HTR-8/SVneo (cell line): ENCODE measurements at places on chromosomes 11 and 22.

GRCh38 chr11:30107899-30108298, 91.1 kb upstream of the KCNA4 start:
- DNase-seq, result peak; percentile 1

- DNase-seq, result no peak
Measured at GRCh38 chr11:20156876-20157613, 3.2 kb downstream of the DBX1 start.

DNA sequence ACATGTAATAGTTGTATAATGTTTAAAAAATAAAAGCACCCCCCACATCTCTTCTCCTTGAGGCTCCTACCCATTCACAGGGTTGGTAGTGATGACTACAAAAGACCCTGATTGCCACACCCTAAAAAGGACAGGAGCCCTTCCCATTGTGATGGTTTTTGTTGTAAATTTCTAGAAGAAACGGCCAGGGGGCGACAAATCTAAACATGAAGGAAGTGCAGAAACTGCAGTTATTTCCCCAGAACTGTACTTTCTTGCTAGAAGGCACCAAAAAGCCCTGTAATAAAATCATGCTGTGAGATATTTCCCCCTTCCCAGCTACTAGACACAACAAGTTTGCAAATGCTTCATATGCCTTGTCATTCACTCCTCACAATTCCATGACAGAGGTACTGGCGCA, 10.8 kb downstream of the PRR5L start:
- DNase-seq, result no peak

DNA sequence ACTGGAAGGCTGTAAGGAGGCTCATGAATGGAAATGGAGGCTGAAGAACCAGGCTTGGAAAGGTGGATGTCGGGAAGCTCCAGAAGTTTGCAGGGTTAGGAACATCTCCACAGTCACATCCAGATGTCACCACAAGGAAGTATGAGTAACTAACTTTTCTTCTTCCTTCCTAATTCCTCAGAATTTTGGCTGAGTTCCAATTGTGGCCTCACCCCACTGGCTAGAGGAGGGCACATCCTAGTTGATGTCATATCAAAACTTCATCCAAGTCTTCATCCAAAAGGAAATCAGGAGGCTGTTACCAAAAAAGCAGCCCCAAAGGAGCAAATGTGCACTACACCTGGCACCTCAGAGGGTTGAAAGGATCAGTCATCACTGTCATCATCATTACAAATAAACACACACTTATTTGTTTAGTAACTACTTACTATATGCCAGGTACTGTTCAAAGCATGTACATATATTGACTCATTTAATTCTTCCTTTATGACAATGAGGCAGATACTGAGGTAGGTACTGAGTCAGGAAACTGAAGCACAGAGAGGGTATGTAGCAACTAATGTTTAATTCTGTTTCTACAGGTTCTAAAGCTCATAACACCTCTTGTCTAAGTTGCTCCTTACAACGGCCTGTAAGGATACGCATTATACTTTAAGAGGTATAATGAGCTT, 7.3 kb upstream of the PTPN5 start:
- no peak for DNase-seq

DNA sequence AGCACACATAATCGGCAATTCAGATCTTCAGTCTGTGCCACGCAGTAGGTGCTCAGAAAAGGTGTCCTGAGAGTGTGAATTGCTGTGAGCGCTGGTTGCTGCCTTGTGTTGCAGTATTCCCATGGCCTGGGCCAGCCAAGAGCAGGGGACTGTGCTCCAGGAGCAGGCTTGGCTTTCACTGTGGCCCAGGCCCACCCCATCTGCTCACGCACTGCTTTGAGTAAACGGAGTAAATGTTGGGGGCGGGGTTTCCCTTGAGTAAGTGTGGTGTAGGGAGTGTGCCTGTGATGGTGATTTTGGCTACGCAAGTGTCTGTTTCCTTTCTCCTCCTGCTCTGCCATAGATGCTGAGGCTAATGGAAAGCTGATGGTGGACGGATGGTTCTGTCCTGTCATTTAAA, 2.3 kb downstream of the CTTN start:
- no peak for DNase-seq
